Fibroblast of lung (primary cell): ENCODE measurements at places on chromosomes 12 and 14.

DNA sequence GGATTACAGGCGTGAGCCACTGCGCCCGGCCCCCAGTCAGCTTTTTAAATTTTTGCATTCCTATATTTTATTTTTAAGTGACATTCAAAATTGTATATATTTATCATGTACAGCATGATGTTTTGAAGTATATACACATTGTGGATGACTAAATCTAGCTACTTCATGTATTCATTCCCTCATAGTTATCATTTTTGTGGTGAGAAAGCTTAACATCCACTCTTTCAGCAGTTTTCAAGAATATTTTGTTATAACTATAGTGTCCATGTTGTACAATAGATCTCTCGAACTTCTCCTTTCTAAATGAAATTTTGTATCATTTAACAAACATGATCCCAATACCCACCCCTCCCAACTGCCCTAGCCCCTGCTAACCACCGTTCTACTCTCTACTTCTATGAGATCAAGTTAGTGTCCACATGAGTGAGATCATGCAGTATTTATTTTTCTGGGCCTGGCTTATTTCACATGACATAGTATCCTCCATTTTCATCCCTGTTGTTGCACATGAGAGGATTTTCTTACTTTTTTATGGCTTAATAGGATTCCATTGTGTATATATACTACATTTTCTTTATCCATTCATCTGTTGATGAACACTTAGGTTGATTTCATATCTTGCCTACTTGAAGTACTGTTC, 8.8 kb upstream of the HEBP1 start:
- DNase-seq, result peak; percentile 20

DNA sequence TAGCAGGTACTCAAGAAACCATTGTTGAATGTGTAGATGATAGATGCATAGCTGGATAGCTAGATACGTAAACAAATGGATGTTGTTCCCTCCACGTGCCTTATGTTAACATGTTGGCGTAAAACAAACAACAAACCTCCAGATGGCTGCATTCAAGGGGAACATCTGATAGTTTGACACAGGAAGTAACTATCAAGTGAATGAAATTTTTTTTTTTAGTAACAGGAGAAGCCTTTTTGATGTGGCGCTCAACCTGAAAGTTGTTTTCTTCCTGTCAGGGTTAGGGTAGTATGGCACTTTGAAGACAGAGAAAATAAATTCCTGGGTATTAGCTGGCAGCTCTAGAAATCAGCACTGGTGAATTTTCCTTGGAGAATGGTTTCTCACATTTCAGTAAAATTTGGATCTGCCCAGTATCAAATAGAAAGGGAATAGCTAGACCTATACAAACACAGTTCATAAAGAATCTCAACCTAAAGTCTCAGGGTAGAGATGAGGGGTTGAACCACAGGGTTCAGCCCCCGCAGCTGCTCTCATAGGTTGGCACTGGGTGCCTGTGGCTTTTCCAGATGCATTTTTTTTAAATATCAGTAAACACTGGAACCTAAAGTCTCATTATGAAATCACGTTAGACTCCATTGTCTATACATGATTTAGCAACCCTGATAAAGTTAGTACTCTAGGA, 18.8 kb upstream of the RAP1B start:
- DNase-seq, result no peak

- no peak for DNase-seq
Measured at GRCh38 chr12:118921761-118922160, 59.6 kb upstream of the SRRM4 start.

DNA sequence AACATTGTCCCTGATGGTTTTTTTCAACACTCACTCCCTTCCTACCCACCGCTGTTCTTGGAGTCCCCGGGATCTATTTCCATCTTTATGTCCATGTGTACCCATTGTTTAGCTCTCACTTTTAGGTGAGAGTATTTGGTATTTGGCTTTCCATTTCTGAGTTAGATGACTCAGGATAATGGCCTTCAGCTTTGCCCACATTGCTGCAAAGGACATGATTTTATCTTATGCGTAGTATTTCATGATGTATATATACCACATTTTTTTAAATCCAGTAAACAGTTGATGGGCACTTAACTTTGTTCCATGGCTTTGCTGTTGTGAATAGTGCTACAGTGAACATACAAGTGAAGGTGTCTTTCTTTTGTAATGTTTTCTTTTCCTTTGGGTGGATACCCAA, 123.5 kb upstream of the KITLG start:
- peak; percentile 49 for DNase-seq

- no peak for DNase-seq
Measured at GRCh38 chr14:72828604-72829003, 65.3 kb downstream of the DPF3 start.

- DNase-seq, result peak; percentile 5
Measured at GRCh38 chr12:66491853-66492252, 187.0 kb downstream of the GRIP1 start.

GRCh38 chr12:104583301-104583700, 126.6 kb downstream of the CHST11 start:
- DNase-seq, result no peak

GRCh38 chr12:66979251-66979650, 289.9 kb upstream of the CAND1 start:
- no peak for DNase-seq

GRCh38 chr12:48160807-48161206, 3.5 kb upstream of the ASB8 start:
- peak; percentile 33 for DNase-seq
